ENCODE measurements at places on chromosomes 13 and 19.

DNA sequence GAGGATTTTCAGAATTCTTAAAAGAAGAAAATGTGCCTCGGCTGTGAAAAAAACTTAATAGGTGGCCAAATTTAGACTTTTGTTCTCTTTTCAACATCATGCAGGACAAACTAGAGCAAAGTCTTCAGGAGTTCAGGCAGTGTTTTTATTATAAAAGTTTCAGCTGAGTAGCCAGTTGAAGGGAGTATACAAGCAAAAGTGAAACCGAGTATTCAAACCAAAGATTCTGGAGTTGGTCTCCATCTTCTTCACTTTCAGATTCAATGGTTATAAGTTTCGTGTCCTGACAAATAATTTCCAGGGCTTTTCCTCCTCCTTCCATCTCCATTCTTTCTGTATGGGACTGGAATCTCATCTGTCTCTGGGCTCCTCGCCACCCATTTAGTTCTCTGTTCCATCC lies 379.7 kb downstream of the GPC5 start:
- DNase-seq: no peak

DNA sequence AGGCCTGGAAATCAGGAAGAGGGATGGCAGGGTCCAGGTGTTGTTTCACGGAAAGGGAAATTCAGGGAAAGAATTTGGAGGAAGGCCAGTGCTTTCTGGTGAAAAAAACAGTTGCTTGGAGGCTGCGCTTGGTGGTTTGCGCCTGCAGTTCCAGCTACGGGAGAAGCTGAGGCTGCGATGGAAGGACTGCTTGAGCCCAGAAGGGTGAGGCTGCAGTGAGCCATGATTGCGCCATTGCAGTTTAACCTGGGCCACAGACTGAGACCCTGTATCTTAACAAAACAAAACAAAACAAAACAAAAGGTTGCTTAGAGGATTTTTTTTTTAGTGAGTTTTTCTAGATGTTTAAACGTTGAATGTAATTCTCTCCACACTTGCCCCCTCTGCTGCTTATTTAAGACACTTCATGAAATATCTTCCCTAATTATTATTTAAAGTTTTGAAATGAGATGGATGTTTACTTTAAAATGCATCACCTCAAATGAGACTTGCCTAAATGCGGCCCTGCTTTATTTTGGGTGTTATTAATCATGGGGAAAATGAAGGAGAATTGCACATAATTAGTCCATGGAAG lies 75.4 kb upstream of the TRPC4 start:
- DNase-seq: no peak

DNA sequence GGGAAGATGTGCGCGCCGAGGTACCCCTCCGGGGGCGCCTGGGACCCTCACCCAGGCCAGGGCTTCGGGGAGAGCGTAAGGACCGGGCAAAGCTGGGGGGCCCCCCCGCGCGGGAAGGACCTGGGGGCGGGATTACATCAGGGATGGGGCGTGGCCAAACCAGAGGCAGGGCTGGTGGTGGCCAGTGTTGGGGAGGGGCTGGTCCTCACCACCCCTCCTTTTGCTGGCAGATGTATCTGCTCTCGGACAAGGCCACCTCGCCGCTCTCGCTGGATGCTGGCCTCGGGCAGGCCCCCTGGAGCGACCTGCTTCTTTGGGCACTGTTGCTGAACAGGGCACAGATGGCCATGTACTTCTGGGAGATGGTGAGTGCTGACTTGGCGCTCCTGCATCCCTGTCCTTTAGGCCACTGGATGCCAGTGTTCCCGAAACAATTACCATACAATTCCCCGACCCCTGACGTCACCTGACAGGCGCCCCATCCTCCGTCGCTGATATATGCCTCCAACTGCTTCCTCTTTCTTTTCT lies 25.3 kb downstream of the TRPM4 start:
- no peak for DNase-seq

GRCh38 chr13:44301639-44302015 lies 72.0 kb upstream of the SERP2 start:
- no peak for DNase-seq

GRCh38 chr13:37067874-37068273 lies 8.4 kb upstream of the SUPT20H start:
- no peak for DNase-seq

- DNase-seq: no peak
Measured at GRCh38 chr19:11041966-11042627, 47.2 kb upstream of the LDLR start.
